ENCODE measurements at places on chromosomes 7 and 10. TPM values are rescaled to one million over a fixed set of nuclear protein-coding genes. Genes with fewer than 3 reads are reported as not detected.

DNA sequence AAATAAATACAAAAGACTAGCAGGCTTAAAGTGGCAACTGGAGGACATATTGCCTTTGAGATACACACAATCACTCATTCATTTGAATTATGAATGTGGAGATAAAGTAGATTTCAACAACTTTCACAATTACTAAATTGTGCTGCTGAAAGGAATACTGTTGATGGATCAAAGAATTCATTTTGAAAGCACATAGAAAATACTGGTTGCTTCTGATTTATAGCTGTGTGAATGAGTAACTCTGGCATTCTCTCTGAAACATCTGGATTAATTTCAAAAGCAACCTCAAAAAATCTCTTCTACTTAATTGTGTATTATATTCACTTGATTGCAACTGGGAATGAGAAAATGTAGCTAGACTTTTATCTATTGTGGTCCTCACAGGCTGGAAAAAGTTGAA lies 397.6 kb downstream of the THSD7A start:
- no peak overlapping the region for H3K27ac ChIP-seq
- no peaks in the 10 kb centered on the region for H3K27me3 ChIP-seq
- H3K4me1 ChIP-seq = no peaks in the 10 kb centered on the region

DNA sequence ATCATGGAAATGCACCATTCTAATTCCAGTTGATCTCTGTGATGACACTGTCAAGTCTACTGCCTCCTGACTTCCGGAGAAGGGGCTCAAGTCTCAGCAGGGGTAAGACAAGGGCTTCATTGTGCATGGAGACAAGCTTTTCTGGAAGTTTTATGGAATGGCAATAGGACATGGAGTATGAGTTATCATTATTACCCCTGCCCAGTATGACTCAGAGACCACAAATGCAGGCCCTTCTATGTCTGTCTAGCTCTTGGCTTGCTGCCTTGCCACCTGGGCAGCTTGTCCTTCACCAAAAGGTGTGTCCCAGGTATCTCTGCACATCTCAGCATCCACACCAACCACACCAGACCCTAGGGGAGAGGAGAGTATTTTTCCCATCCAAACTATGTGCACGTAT lies 34.9 kb upstream of the KIAA1217 start:
- no peak overlapping the region for H3K4me3 ChIP-seq
- no peak overlapping the region for H3K27ac ChIP-seq
- no peaks in the 10 kb centered on the region for H3K27me3 ChIP-seq

DNA sequence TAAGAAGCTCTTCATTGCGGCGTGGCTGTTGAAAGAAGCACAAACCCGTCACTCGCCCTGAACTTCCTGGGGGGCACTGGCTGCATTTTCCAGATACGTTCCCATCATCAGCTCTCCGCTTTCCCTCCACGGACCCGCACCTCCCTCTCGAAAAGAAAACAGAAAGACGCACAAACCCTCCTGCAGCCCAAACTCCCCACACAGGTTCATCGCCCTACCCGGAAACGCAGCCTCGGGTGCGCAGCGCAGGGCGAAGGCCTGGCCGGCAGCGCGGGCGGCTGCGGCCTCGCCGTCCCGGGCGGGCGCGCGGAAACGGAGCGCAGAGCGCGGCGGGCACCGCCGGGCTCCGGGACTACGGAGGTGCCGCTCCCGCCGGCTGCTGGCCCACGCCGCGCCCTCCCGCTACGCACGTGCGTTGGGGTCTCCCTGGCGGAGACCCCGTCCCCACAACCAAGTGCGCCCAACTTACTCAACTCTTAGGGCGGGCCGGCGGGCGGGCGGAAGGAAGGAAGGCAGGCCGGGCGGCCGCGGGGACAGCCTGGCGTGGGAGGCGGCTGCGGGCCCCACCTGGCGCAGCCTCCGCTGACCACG lies 822 bp downstream of the ZNF800 start:
- peak overlapping the region; percentile 96 for H3K27ac ChIP-seq
- peak; percentile 15 for DNase-seq
- peak overlapping the region; percentile 91 for H3K4me3 ChIP-seq
- peaks cover 2% of the 10 kb centered on the region for H3K27me3 ChIP-seq

GRCh38 chr7:22129166-22129565 lies 183.5 kb upstream of the CDCA7L start:
- DNase-seq = peak; percentile 25
- H3K27me3 ChIP-seq = no peaks in the 10 kb centered on the region
- peaks cover 3% of the 10 kb centered on the region for H3K4me1 ChIP-seq
- H3K27ac ChIP-seq = peak overlapping the region; percentile 59
- no peaks in the 10 kb centered on the region for H3K36me3 ChIP-seq

DNA sequence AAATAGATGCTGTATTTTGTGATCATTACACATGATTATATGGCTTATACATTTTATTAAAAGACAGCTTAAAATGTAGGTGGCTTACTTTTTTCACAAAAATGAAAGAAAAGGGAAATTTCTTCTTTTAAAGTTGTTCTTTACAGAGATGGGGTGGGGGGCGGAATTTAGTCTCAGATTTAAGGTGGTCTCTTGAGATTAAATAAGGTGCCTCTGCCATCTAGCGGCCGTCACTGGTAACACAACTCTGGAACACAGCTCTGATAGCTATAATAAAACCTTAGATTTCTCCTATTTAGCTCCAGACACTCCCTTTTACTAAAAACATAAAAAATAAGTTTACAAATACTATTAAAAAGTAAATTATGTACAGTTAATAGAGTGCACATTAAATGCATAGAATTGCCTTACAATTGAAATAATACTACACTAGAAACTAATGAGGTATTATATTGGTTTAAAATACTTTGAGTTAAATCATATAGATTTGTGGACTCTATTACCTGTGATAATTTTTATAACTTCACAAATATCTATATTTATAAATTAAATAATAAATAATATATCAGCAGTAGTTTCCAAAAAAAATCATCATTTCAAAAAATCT lies 210.9 kb downstream of the DGKB start:
- no peak overlapping the region for H3K4me3 ChIP-seq
- no peak overlapping the region for H3K27ac ChIP-seq
- H3K36me3 ChIP-seq = no peaks in the 10 kb centered on the region
- DNase-seq = peak; percentile 50

- no peak overlapping the region for H3K27ac ChIP-seq
- no peak overlapping the region for H3K4me3 ChIP-seq
- DNase-seq = no peak
- H3K27me3 ChIP-seq = no peaks in the 10 kb centered on the region
- no peaks in the 10 kb centered on the region for H3K4me1 ChIP-seq
These were observed 113.8 kb upstream of the EGFR start for GRCh38 chr7:54904986-54905385.

- no peak for DNase-seq
- no peak overlapping the region for H3K27ac ChIP-seq
- peaks cover 31% of the 10 kb centered on the region for H3K27me3 ChIP-seq
- H3K4me1 ChIP-seq = peaks cover 20% of the 10 kb centered on the region
These were observed 500.2 kb upstream of the GALNT17 start for GRCh38 chr7:70631718-70632117.

ACTR3C gene
- 1.9 TPM for total RNA-seq

ACHE gene
- total RNA-seq = 21.5 TPM

PAX4 gene
- total RNA-seq = not detected

SPDYE18 gene
- 0.66 TPM for total RNA-seq

Measured in muscle of leg (tissue), 16 donors.